ENCODE measurements at places on chromosomes 3 and 15.

GRCh38 chr15:50137893-50138292 lies 18.9 kb upstream of the ATP8B4 start:
- DNase-seq = no peak

GRCh38 chr3:65922441-65922840 lies 116.3 kb downstream of the MAGI1 start:
- no peak for DNase-seq

DNA sequence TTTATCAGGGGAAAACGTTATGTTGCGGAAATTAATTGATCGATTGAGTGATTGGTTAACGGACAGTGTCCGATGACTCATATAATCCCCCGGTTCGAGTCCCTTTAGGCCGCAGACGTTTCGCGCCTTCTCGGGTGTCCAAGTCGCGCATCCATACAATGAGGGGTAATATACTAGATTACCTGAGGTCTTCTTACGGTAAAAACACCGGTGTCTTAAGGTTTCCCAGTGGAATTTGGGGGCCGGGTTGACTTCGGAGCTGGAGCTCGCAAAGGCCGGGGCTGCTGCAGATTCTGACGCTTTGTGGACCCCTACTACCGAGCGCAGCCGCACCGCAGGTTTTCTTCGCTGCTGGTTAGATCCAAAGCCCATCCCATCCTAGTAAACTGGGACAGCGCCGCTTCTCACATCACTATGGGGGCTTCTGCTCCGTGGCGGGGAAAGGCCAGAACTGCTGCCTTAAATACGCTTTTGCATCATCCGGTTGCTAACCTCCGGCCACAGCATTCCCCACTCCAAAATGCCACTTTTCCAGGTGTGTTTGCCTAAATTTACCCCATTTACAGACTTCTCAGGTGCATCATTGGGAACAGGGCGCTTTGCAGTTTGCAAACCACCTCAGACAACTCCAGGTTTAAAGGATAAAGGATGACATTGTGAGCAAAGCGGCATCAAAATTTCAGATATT lies 858 bp upstream of the SACM1L start:
- DNase-seq = peak; percentile 84

DNA sequence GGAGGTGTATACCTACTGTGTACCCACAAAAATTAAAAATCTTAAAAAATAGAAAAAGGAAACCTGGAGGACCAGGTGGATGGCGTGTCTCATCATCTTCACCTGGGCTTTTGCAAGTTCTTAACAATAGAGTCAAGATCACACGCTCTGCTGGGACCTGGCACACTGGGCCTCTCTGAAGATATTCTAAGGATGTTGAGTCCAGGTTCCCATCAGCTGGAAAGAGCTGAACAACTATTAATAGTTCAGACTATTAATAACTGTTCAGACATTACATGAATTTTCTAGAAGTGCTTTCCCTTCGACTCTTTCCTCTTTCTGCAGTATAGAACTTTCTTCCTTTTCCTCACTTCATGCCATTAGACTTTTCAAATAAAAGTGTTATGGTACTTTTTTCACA lies 320.2 kb upstream of the IL12A start:
- no peak for DNase-seq

GRCh38 chr3:184261854-184262763 lies 756 bp upstream of the CAMK2N2 start:
- DNase-seq = peak; percentile 58

GRCh38 chr3:130820976-130821375 lies 72.9 kb upstream of the ATP2C1 start:
- DNase-seq = peak; percentile 70

- no peak for DNase-seq
Measured at GRCh38 chr15:67133738-67134066, 68.3 kb downstream of the SMAD3 start.

DNA sequence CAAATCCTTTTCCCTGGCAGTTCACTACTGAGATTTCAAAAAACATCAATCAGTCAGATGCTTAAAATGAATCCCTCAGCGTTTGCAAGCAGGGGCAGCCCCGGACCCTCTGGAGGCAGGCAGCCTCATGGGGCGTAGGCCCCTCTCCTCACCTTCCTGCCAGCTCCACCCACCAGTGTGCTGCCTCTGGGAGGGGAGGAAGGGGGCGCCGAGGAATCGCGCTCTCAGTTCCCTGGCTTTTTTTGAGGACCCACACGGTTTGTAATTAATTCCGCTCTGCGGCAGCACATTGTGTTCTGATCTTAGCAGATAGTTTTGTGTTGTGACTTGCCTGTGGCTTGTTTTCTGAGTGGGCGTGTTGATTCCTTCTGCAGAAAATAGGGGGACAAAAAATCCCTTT lies 159.9 kb downstream of the KLF13 start:
- no peak for DNase-seq

DNA sequence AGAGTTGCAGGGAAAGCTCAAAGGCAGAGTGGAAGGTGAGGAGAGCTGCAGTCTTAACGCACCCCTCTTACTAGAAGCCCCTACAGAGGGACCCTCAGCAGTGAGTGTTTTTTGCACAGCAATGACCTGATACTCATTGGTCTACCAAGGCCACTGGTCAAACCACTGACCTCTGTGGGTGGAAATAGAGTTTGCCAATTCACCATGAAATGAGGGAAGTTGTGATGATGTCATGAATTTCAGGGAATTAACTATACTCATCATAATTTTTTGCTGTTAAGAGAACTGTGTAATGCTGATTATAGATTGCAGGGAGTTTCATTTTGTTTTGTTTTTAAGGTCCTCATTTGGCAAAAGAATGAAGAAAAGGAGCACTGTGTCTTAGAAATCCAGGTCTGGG lies 101.7 kb upstream of the SMAD3 start:
- no peak for DNase-seq

GRCh38 chr15:65910341-65910740 lies 41.0 kb downstream of the RAB11A start:
- DNase-seq = no peak

GRCh38 chr15:77118882-77119321 lies 48.0 kb upstream of the TSPAN3 start:
- peak; percentile 84 for DNase-seq

DNA sequence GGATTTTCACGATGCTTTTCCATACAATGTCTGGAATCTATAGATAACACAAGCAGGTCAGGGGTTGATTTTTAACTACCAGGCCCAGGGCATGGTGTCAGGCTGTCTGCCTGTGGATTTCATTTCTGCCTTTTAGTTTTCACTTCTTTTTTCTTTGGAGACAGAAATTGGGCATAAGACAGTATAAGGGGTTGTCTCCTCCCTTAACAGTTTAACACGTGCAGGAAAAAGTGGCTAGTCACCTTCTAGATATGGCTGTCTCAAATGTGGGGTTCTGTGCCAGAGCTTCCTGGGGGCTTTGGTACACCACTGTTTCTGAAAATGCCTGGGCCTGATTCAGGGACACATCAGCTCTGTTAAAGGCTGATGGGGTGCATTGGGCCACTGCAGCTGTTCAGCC lies 7.4 kb upstream of the ZNF589 start:
- DNase-seq = no peak

- no peak for DNase-seq
Measured at GRCh38 chr3:18888370-18888769, 259.9 kb upstream of the KCNH8 start.

GRCh38 chr3:52289747-52290595 lies 2.3 kb downstream of the GLYCTK start:
- no peak for DNase-seq

GRCh38 chr3:9750556-9751411 lies 1.0 kb downstream of the OGG1 start:
- DNase-seq = peak; percentile 44

- no peak for DNase-seq
Measured at GRCh38 chr15:77494073-77494867, 73.6 kb downstream of the HMG20A start.

DNA sequence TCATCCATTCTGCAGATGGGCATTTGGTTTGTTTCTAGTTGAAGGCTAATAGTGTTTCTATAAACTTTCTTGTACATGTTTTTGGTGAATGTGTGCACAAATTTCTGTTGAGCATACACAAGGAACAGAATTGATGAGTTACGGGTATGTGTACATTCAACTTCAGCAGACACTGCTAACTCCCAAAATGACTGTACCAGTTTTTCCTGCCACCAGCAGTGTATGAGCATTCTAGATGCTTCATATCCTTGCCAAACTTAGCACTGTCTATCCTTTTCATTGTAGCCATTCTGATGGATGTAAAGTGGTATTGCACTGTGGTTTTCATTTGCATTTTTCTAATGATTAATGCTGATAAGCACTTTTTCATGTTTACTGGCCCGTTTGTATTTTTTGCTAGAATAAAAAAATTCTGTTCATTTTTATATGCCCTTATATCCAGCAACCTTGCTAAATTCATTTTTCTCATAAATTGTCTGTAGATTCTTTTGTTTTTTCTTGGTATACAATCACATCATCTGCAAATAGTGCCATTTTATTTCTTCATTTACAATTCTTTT lies 110.2 kb downstream of the ATP1B3 start:
- no peak for DNase-seq

GRCh38 chr15:95594496-95594895 lies 736.0 kb upstream of the NR2F2 start:
- no peak for DNase-seq

DNA sequence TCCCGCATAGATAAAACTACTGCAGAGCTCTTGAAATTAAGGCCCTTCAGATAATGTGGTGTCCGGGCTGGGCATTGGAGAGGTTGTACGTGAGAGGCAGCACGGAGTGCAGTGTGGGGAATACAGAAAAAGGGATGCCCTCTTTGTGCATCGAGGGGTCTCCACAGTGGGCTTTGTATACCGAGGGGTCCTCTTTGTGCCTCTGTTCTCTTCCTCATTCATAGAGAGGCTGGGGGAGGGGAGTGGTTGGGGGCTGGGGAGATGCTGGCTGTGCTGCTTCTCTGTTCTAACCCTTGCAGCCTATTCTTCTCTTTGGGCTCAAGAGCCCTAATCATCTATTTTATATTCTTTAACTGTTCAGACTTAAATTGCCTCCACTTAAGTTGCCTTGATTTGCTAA lies 74.3 kb upstream of the NDN start:
- DNase-seq = no peak

DNA sequence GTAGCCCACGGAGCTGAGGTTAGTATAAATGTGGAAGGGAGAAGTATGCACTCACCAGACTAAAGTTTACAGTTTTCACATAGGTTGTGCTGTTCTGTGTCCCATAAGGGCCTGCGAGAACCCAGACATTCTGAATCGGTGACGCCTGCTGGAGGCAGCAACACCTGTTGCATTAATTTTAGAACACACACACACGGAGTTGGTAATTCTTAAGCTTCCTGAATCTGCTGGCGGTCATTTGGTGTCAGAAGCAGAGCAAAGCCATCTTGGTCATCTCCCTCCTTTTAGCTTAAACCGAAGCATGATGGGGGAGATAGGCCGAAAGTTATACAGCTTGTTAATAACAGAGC lies 41.1 kb upstream of the AP3B2 start:
- DNase-seq = peak; percentile 52

GRCh38 chr15:62766599-62766998 lies 275.9 kb upstream of the TPM1 start:
- DNase-seq = no peak

GRCh38 chr15:98900356-98900755 lies 107.2 kb downstream of the PGPEP1L start:
- DNase-seq = no peak

DNA sequence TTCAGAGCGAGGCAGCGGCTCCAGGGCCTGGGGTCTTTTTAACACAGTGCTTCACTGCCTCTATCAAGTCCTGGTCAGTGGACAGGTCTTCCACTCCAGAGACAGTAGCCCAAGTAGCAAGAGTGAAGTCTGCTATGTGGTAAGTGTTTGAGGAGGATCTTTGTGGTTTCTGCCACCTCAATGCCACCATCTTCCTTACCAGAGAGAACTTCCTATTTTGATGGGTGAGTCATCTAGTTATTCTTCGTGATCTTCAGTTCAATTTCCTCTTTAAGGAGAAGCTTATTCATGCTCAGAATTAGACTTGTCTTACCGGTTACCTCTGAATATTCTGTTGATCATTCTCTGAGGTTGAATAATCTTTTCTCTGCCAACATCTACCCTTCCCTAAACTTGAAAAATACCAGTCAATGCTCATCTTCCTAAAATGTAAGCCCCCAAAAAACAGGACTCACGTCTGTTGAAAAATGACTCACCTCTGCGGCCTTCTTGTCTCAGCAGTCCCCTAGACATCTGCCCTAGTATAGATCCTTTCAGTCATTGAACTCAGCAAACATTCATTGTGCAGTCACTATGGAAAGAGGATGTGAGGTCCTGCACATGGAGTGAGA lies 32.2 kb upstream of the BCL6 start:
- DNase-seq = peak; percentile 89

DNA sequence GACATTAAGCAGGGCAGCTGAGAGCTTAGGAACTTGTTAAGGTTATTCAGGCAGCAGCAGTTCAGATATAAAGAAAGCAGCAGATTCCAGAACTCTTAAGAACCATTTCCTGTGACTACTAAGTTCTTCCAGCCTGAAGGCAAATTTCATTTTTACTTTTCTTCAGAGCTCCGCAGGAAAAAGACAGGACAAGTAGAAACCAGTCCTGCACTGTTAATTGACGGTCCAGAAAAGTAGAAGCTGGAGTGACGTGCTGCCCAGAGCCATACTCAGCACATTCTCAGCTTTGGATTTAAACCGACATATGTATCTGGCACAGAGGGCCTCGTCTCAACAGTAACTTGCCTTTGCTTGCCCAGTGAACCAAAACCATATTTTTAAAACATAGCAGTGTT lies 219.4 kb upstream of the STRIT1 start:
- DNase-seq = no peak

DNA sequence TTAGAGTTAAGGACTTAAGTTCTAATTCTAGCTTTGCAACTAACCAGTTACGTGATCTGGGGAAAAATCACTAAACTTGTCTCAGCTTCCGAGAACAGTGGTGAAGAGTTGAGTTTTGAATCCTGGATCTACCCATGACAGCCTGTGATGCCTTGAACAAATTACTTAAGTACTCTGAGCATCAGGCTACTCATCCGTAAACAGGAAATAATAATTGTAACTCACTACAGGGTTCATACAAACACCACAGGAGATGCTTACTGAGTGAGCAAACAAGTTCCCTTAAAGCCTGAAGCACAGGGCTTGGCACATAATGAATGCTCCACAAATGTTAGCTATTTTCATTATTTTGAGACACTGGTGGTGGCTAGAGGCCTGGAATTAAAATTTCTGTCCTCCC lies 158.8 kb downstream of the ERC2 start:
- no peak for DNase-seq
